ENCODE measurements at places on chromosomes 5 and 9.

DNA sequence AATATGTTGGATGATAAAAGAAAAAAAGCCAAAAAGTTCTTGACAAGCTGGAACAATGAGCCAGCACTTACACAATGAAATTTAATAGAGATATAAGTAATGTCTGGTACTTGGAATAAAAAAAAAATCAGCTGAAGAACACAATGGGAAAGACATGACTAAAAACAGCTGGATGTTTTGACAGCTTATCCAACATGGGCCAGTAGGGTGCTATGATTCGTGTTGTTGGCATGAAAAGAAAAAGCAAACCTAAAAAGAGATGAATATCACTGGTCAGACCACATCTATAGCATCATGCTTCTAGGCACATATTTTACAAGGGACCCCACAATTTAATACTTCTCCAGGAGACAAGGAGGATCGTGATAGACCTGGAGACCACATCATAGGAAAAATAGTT is 175.3 kb downstream of the ARL15 start:
- no peak overlapping the region for H3K27ac ChIP-seq
- no peak overlapping the region for H3K4me3 ChIP-seq
- H3K36me3 ChIP-seq, result no peaks in the 10 kb centered on the region
- no peaks in the 10 kb centered on the region for H3K27me3 ChIP-seq
- DNase-seq, result no peak
- no peaks in the 10 kb centered on the region for H3K4me1 ChIP-seq

DNA sequence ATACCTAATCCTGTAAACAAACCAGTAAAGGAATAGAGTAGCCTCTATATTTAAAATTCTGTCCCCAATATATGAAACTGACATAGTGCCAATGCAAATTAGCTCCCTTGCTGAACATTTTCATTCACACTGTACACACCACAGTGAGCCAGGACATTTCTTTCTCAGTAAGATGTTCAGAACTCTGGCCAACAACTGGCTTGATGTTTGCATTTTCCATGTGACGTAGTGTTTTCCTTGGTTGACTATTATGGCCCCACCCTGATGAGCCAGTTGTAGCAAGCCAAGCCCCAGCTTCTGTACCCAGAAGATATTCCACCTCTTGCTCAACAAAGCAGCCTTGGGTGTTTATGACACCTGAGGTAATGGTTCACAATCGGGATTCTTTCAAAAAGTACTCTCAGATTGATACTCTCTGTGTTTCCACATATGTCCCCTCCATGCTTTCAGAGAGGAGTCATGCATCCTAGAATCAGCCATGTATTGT is 17.7 kb upstream of the ANXA1 start:
- H3K27ac ChIP-seq, result peak overlapping the region; percentile 44
- H3K36me3 ChIP-seq, result no peaks in the 10 kb centered on the region
- H3K4me3 ChIP-seq, result no peak overlapping the region
- H3K27me3 ChIP-seq, result no peaks in the 10 kb centered on the region

DNA sequence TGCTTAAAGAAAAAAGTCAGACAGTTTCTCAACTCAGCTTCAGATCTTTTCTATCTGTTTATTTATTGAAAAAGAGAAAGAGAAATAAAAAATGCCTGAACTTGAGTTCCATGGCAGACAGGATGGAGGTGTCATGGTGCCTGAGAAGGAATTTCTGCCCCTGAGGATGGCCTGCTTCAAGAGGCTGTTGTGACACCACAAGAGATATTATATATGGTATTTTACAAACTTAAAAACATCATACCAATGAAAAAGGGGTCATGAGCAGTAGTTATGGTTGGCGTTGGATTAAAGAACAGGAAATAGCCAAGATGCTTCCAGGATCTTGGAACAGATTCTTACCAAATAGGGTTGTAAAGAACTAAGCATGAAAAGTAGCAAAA is 344.6 kb downstream of the GLIS3 start:
- no peaks in the 10 kb centered on the region for H3K4me1 ChIP-seq
- no peaks in the 10 kb centered on the region for H3K27me3 ChIP-seq
- no peak overlapping the region for H3K4me3 ChIP-seq
- H3K36me3 ChIP-seq, result no peaks in the 10 kb centered on the region

DNA sequence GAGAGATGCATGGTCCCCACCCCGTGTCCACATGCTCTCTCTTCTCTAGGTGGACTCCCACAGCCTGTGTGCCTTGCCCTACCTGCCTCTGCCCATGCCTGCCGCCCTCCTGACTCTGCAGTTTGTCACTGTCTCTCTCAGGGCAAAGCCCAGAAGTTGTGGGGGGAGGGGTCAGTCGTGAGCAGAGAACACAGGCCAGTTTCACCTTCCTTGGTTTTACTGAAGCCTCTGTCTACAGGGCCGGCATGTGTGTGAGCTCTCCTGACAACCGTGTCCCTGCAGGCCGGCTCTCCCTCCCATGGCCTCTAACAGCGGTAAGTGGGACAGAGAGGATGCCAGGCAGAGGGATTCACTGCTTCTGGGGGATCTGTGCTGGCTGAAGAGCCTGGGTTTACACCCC is 43.5 kb upstream of the SLC25A51 start:
- peaks cover 26% of the 10 kb centered on the region for H3K4me1 ChIP-seq
- H3K27ac ChIP-seq, result no peak overlapping the region
- H3K36me3 ChIP-seq, result peaks cover 2% of the 10 kb centered on the region
- no peaks in the 10 kb centered on the region for H3K27me3 ChIP-seq
- no peak overlapping the region for H3K4me3 ChIP-seq

DNA sequence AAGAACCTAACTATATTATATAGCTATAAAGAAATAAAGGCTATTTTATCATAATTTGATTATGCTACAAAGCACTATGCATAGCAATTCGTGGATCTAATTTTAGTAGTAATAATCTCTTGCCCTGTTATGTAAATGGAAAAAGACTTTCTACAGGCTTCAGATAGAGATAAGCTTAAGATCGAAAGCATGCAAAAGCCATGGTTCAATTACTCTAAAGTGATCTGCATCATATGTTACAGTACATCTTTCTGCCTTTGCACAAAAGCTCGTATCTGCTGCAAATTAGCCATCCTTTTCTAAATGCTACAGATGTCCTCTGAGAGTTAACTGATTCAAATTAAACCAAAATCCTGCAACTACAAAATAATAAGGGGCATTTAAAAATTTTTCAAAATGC is 234.8 kb upstream of the TMEM161B start:
- H3K36me3 ChIP-seq, result no peaks in the 10 kb centered on the region
- no peak for DNase-seq
- H3K4me3 ChIP-seq, result no peak overlapping the region
- peaks cover 9% of the 10 kb centered on the region for H3K4me1 ChIP-seq
- H3K27ac ChIP-seq, result no peak overlapping the region

DNA sequence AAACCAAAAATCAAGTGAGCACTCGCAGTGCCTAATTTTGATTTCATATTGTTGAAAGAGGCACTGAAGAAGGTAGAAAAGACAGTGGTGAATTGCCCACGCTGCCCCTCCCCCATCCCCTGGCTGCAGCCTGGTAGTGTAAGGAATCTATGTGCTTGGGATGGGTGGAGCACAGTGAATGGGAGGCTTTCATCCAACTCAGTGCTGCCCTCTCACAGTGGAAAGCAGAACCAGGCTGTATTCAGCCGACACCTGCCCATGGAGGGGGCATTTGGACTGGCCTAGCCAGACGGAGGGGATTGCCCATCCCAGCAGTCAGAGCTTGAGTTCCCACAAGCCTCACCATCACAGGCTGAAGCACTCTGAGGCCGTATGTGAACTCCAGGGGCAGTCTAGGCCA is 800.4 kb upstream of the DMAC1 start:
- no peak for DNase-seq
- H3K4me3 ChIP-seq, result no peak overlapping the region
- H3K4me1 ChIP-seq, result no peaks in the 10 kb centered on the region
- no peaks in the 10 kb centered on the region for H3K36me3 ChIP-seq
- no peak overlapping the region for H3K27ac ChIP-seq
- no peaks in the 10 kb centered on the region for H3K27me3 ChIP-seq

GRCh38 chr9:80218328-80218727 is 646.6 kb downstream of the TLE4 start:
- no peak for DNase-seq
- H3K27me3 ChIP-seq, result no peaks in the 10 kb centered on the region
- no peak overlapping the region for H3K27ac ChIP-seq
- H3K4me3 ChIP-seq, result no peak overlapping the region

- no peak overlapping the region for H3K27ac ChIP-seq
- H3K36me3 ChIP-seq, result no peaks in the 10 kb centered on the region
- no peak for DNase-seq
- H3K27me3 ChIP-seq, result no peaks in the 10 kb centered on the region
- no peaks in the 10 kb centered on the region for H3K4me1 ChIP-seq
- no peak overlapping the region for H3K4me3 ChIP-seq
Observed at GRCh38 chr9:6910032-6910431, 152.3 kb downstream of the KDM4C start.

- H3K27me3 ChIP-seq, result 0 out of 2 replicates have a peak, but pooled peaks cover 6% of the 10 kb centered on the region
- H3K4me1 ChIP-seq, result no peaks in the 10 kb centered on the region
- H3K27ac ChIP-seq, result no peak overlapping the region
- DNase-seq, result no peak
Observed at GRCh38 chr5:32044939-32045338, 129.2 kb downstream of the GOLPH3 start.

GRCh38 chr9:21549251-21549765 is 67.2 kb upstream of the IFNE start:
- H3K27me3 ChIP-seq, result no peaks in the 10 kb centered on the region
- no peak overlapping the region for H3K4me3 ChIP-seq
- no peak for DNase-seq
- H3K4me1 ChIP-seq, result peaks cover 85% of the 10 kb centered on the region
- H3K27ac ChIP-seq, result peak overlapping the region; percentile 99

GRCh38 chr5:143002459-143003327 is 232.5 kb downstream of the ARHGAP26 start:
- H3K27me3 ChIP-seq, result no peaks in the 10 kb centered on the region
- peak overlapping the region; percentile 72 for H3K27ac ChIP-seq
- H3K4me3 ChIP-seq, result no peak overlapping the region
- DNase-seq, result no peak
- H3K4me1 ChIP-seq, result peaks cover 10% of the 10 kb centered on the region

GRCh38 chr5:78615697-78616096 is 32.9 kb downstream of the LHFPL2 start:
- DNase-seq, result no peak
- no peak overlapping the region for H3K4me3 ChIP-seq
- H3K27me3 ChIP-seq, result no peaks in the 10 kb centered on the region
- peaks cover 7% of the 10 kb centered on the region for H3K4me1 ChIP-seq
- no peak overlapping the region for H3K27ac ChIP-seq
- no peaks in the 10 kb centered on the region for H3K36me3 ChIP-seq

- no peaks in the 10 kb centered on the region for H3K4me1 ChIP-seq
- H3K27me3 ChIP-seq, result no peaks in the 10 kb centered on the region
- DNase-seq, result no peak
- H3K4me3 ChIP-seq, result no peak overlapping the region
Observed at GRCh38 chr9:78921341-78921740, 624.4 kb downstream of the PSAT1 start.

DNA sequence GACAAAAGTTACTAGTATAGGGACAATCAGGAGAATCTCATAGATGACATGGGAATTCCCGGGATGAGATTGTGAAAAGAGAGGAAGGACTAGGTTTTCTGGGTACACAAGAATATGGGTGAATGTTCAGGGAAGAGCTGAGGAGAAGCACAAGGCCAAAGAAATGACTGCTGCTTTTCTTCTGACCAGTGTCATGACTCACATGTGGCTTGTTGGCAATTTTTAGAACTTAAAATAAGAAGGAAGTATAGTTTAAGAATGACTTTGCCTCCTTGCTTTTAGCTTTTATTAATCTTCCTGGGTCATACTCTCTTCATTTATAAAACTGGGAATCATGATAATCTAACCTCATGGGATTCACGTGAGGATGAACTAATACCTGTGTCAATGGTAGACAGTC is 652.4 kb upstream of the MEF2C start:
- H3K36me3 ChIP-seq, result no peaks in the 10 kb centered on the region
- H3K4me1 ChIP-seq, result no peaks in the 10 kb centered on the region
- H3K27ac ChIP-seq, result no peak overlapping the region
- H3K27me3 ChIP-seq, result no peaks in the 10 kb centered on the region

DNA sequence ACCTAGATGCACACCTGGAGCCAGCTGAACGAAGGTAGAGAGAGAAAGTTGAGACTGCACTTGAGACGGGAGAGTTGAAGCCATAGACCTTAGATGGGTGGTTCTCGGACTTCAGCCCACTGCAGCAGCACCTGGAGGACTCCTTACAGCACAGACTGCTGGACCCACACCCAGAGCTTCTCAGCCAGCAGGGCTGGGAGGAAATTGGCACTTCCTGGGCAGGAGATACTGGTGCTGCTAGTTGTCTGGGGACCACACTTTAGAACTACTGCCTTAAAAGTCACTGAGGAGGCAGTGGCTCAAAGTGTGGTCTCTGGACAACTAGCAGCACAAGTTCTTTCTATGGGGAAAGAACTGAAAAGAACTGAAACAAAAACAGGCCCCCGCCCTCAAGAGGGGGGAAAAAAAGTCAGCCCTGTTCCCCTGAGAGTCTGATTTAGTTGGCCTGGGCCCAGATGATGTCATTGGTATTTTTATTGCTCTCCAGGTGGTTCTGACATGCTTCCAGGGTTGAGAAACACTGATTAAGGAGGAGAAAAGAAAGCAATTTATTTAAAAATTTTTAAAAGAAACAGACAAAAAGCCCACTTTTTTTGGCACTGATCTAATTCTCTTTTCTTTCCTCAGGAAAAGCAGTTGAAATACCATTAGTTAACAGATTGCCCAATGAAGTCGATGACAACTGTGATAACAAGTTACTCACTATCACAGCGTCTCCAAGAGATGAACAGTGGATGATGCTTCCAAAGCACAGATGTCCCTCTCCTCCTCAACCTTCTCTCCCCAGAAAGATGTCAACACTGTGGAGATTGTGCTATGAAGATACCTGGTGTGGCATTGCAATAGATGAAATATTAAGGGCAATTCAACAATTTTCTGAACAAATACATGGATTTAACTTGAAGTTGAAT is 73.6 kb upstream of the ADAMTS16 start:
- no peaks in the 10 kb centered on the region for H3K4me1 ChIP-seq
- H3K4me3 ChIP-seq, result no peak overlapping the region

- H3K36me3 ChIP-seq, result no peaks in the 10 kb centered on the region
- DNase-seq, result no peak
- H3K27ac ChIP-seq, result no peak overlapping the region
- H3K4me1 ChIP-seq, result no peaks in the 10 kb centered on the region
Observed at GRCh38 chr5:94503677-94504076, 114.7 kb downstream of the KIAA0825 start.

GRCh38 chr9:72914750-72915149 is 38.1 kb downstream of the ALDH1A1 start:
- no peaks in the 10 kb centered on the region for H3K36me3 ChIP-seq
- no peak overlapping the region for H3K27ac ChIP-seq
- no peak for DNase-seq

- DNase-seq, result no peak
- H3K27ac ChIP-seq, result peak within 1 kb of the TSS; percentile 92
- H3K4me1 ChIP-seq, result peaks cover 29% of the 10 kb centered on the region
- peak within 1 kb of the TSS; percentile 70 for H3K4me3 ChIP-seq
- H3K27me3 ChIP-seq, result no peaks in the 10 kb centered on the region
Observed at GRCh38 chr5:172283020-172283861, at the start of gene UBTD2. Gene UBTD2 (minus strand): TSS chr5:172283764. CDS start chr5:172283665, 99 bp downstream.

GRCh38 chr5:151186538-151186937 is 29.0 kb upstream of the ANXA6 start:
- no peak overlapping the region for H3K4me3 ChIP-seq
- no peaks in the 10 kb centered on the region for H3K4me1 ChIP-seq
- H3K36me3 ChIP-seq, result no peaks in the 10 kb centered on the region
- no peak for DNase-seq
- H3K27ac ChIP-seq, result no peak overlapping the region

All from Panc1 (cell line).